ENCODE measurements at places on chromosomes 1 and 21.

DNA sequence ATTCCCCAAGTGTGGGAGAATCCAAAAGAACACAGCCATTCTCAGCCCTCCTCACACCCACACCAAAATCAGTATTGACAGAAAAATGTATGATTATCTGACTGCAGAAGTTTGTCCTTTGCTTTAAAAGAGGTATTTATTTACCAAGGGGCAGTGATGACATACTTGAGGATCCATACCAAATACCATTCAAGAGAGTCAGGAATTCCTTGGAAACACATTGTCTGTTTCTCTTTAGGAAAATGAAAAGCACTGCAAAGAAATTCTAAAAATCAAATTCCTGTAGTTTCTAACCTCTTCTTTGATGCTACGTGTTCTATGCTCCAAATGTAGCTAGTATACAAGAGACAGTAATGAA, 509.6 kb upstream of the CXADR start:
- no peak for DNase-seq

- DNase-seq: peak; percentile 44
These were observed 94.0 kb upstream of the KIF26B start for GRCh38 chr1:245060684-245061374.

DNA sequence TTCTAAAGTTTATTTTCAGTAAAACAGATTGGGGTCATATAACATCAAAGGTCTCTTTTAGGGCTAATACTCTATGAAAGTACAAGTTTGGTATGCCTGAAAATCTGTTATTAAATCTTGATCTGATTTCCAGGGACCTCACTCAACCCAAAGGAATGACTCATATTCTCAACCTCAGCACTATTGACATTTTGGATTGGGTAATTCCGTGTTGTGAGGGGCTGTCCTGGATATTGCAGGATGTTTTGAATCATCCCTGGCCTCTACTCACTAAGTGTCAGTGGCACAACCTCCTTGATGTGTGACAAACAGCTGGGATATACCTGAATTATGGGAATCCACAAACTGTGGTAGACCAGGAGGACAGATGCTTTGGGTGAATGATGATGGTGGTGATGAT, 51.5 kb upstream of the CYP2J2 start:
- no peak for DNase-seq

DNA sequence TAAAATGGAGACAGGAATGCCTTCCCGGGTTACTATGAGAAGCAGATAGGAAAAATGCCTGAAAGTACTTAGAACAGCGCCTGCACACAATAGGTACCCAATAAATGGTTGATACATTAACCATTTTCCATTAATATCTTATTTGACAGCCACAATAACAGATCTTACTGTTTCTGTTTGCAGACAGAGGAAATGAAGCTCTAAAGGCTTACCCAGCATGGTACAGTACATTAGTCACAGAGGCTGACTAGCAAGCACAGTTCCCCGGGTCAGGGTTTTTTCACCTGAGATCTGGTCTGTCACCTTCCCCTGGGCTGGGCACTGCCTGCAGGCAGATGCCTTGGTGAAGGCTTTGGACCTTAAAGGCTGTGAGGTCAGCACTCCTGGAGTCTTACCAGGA, 2.9 kb downstream of the TRIM63 start:
- no peak for DNase-seq
